ENCODE measurements at places on chromosomes 1 and 21. TPM values are rescaled to one million over a fixed set of nuclear protein-coding genes. Genes with fewer than 3 reads are reported as not detected.
A peak's percentile ranks its signal among the peaks of the same experiment; 100 is the strongest.

Gene FMO2
- not detected for total RNA-seq

Gene EFCAB14
- 49.0 TPM for total RNA-seq

GRCh38 chr1:200354243-200354642 lies 55.6 kb downstream of the ZNF281 start:
- H3K4me1 ChIP-seq, result peaks cover 3% of the 10 kb centered on the region
- no peaks in the 10 kb centered on the region for H3K27me3 ChIP-seq
- 0 out of 2 replicates have a peak overlapping the region, but pooled peaks have one; percentile 14 for H3K27ac ChIP-seq
- no peaks in the 10 kb centered on the region for H3K36me3 ChIP-seq
- no peak overlapping the region for H3K4me3 ChIP-seq
- DNase-seq, result no peak

- no peaks in the 10 kb centered on the region for H3K27me3 ChIP-seq
- no peak overlapping the region for H3K4me3 ChIP-seq
- H3K36me3 ChIP-seq, result no peaks in the 10 kb centered on the region
- peaks cover 7% of the 10 kb centered on the region for H3K4me1 ChIP-seq
Observed at GRCh38 chr21:31124010-31124409, 85.7 kb upstream of the KRTAP19-8 start.

- no peak overlapping the region for H3K27ac ChIP-seq
- no peaks in the 10 kb centered on the region for H3K27me3 ChIP-seq
- H3K4me1 ChIP-seq, result peaks cover 10% of the 10 kb centered on the region
- H3K36me3 ChIP-seq, result no peaks in the 10 kb centered on the region
Observed at GRCh38 chr1:162117039-162117774, 47.7 kb downstream of the NOS1AP start.

- no peaks in the 10 kb centered on the region for H3K27me3 ChIP-seq
- no peak overlapping the region for H3K27ac ChIP-seq
- no peak for DNase-seq
- no peaks in the 10 kb centered on the region for H3K4me1 ChIP-seq
- no peak overlapping the region for H3K4me3 ChIP-seq
Observed at GRCh38 chr1:152855661-152856060, 4.1 kb upstream of the LCE7A start.

DNA sequence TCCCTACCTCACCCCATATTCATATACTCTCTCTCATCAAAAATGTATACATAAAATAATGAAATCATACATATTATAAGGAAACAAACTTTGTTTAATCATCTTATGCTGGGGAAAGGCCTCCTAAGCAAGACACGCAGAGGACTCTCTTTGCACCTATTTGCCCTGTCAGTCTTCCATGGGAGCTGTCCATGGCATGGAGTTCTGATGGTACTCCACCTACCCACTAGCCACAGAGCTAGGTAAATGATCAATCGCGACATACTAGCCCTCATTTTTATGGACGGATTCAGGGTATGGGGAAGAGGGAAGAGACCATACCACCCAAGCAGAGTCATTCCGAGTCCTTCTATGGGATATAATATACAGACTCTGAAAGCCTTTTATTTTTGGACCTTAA lies 131.0 kb downstream of the CSMD2 start:
- H3K4me3 ChIP-seq, result no peak overlapping the region
- H3K27me3 ChIP-seq, result no peaks in the 10 kb centered on the region
- H3K4me1 ChIP-seq, result peaks cover 24% of the 10 kb centered on the region
- no peak for DNase-seq

DNA sequence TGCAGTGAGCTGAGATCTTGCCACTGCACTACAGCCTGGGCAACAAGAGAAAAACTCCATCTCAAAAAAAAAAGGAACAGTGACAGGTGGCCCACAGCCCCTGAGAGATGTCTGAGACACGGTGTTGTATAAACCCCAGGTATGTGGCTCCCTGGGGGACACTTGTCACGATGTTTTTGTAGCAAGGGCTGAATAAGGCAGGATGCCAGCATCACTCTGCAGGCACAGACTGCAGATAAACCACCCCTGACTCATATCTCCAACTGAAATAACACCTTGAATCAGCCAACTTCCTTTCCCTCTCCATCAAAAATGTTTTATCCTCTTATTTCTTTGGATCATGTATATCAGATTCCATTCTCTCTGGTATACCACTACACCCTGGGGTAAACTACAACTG lies 52.5 kb downstream of the NMNAT2 start:
- no peak overlapping the region for H3K4me3 ChIP-seq
- H3K4me1 ChIP-seq, result peaks cover 4% of the 10 kb centered on the region
- H3K27me3 ChIP-seq, result no peaks in the 10 kb centered on the region
- H3K27ac ChIP-seq, result no peak overlapping the region
- no peak for DNase-seq

GRCh38 chr21:25422610-25423608 lies 184.4 kb downstream of the MRPL39 start:
- no peak overlapping the region for H3K27ac ChIP-seq
- no peaks in the 10 kb centered on the region for H3K36me3 ChIP-seq
- no peaks in the 10 kb centered on the region for H3K4me1 ChIP-seq
- no peaks in the 10 kb centered on the region for H3K27me3 ChIP-seq
- H3K4me3 ChIP-seq, result no peak overlapping the region
- DNase-seq, result no peak

DNA sequence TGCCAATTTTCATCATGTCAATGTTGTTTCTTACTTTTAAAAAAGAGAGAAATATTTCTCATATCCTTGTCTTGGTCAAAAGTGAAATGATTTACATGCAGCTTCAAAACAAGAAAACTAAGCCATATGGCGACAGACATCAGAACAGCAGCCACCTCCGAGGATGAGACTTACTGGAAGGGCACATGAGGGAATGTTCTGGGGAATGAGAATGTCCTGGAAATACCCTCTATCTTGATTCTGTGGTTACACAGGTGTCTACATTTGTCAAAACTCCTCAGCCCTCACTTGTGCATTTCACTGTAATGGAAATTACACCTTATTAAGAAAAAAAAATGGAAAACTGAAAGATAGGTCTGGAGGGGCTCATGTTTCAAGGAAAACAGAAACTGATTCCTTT lies 14.2 kb upstream of the ECE1 start:
- H3K27ac ChIP-seq, result no peak overlapping the region
- no peaks in the 10 kb centered on the region for H3K27me3 ChIP-seq
- no peak overlapping the region for H3K4me3 ChIP-seq
- DNase-seq, result no peak
- H3K4me1 ChIP-seq, result peaks cover 25% of the 10 kb centered on the region
- no peaks in the 10 kb centered on the region for H3K36me3 ChIP-seq

DNA sequence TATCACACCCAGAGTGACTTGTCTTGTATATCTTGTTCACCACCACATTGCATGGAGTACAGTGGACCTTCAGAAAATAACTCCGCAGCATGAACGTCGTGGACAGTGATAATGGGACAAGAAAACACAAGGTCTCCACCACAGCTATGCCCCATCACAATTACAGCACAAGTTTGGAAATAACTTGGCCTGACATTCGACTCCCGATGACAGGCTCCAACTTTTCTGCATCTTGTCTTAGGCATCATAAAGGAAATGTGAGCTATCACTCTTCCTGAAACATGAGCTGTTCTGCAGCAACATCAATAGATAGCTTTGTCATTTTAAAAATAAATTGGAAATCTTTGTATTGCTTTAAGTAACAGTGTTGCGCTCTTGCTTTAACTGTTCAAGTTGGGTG lies 2.9 kb downstream of the RRP1B start:
- H3K4me1 ChIP-seq, result peaks cover 14% of the 10 kb centered on the region
- H3K4me3 ChIP-seq, result no peak overlapping the region
- H3K27me3 ChIP-seq, result no peaks in the 10 kb centered on the region
- peaks cover 22% of the 10 kb centered on the region for H3K36me3 ChIP-seq
